H7 (cell line): ENCODE measurements at places on chromosomes 7 and 10.
A peak's percentile ranks its signal among the peaks of the same experiment; 100 is the strongest.

DNA sequence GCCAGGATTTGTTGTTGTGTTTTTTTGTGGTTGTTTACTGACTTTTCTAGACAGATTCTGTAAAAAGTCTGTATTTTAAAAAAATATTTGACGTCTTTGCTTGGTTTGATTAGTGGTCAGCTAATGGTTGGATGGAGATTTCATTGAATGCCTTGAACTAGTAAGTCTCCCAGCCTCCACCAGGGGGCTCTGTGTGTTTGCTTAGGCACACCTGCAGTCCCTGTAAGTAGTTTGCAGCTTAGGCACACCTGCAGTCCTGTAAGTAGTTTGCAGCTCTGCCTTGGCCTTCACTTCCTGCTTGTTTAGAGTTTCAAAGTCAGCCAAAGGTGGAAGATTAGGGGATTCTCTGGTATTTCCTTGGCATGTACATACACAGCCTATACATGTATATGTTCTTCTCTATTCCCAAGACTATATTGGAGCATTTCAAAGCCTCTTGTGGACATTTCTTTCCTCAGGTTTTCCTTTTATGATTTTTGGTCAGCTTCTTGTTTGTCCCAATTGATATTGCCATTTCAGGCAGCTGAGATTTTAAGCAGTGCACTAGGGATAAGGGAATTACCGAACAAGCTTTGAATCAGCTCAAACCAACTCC, 101.6 kb downstream of the CCSER2 start:
- DNase-seq, result peak; percentile 44

DNA sequence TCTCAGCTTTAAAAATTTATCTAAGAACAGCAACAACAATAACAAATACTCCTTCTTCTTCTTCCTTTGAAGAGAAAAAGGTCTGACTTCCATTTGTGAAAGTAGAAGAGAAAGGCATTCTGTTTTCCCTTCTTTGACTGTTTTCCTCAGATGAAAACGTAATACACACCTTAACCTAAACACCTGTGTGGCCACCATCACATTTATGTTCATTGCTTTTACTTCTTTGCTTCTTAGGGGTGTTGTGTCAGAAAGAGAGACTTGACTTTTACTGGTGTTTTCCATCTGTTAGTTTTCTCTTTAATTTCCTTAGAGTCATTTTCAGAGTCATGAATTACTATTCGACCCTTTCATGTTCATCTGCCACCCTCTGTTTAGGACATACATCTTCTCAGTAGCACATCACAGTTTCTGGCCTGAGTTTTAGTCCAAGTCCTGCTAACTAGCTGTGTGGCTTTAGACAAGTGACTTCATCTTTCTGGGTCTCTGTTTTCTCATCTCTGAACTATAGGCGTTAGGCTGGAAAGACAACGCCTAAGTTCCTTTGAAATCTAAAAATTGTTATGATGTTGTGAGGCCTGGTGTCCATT, 283.8 kb downstream of the GATA3 start:
- no peak for DNase-seq

GRCh38 chr10:12243864-12244620, 48.1 kb downstream of the CDC123 start:
- DNase-seq, result no peak

- no peak for DNase-seq
Observed at GRCh38 chr10:15365692-15366091, 5.4 kb downstream of the FAM171A1 start.

DNA sequence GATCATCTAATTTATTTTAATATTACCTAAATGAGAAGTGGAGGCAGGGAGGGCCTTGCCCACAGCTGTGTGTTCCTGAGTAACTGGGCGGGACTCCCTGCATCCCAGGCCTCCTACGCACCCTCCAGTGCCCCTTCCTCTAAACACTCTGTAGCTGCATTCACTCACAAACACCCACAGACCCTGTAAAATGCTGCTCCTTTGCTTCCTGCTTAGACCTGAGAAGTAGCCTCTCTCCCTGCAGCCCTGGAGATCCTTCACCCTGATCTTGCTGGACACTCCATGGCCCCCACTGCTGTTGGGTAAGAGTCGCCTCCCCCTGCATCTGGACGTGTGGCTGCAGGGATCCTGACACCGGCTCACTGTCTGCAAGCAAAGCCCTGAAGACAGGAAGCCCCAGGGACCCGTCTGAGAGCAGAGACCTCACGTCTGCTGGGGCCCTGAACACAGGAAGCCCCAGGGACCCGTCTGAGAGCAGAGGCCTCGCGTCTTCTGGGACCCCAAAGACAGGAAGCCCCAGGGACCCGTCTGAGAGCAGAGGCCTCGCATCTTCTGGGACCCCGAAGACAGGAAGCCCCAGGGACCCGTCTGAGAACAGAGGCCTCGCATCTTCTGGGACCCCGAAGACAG, 589.8 kb downstream of the DNAJB6 start:
- DNase-seq, result no peak

GRCh38 chr7:68183176-68183575, 1186.5 kb downstream of the TYW1 start:
- DNase-seq, result no peak

DNA sequence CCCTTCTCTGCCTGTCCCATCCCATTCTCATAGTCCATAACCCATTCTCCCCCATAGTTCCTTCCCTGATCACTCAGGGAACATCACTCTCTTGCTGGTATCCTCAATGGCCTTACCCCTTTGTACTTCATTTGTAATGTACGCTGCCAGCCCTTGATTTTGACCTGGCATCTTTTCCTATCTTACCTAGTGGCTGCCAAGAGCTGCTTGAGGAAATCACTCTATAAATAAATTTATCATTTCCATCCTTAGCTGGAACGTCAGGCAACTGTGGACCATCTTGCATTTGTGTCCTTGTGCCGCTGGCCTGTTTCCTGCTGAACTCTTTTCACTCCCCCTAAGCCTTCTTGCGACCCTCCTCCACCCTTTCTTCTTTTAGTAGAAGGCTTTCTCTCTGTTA, 14.0 kb downstream of the CDK14 start:
- DNase-seq, result no peak

GRCh38 chr10:81876253-81877077, 1.5 kb downstream of the NRG3 start:
- DNase-seq, result peak; percentile 74

- DNase-seq, result no peak
Observed at GRCh38 chr7:108135446-108136190, 5.5 kb upstream of the LAMB4 start.

GRCh38 chr10:87794285-87794684, 23.7 kb downstream of the ATAD1 start:
- no peak for DNase-seq

- DNase-seq, result no peak
Observed at GRCh38 chr10:116752563-116752962, 10.2 kb upstream of the HSPA12A start.

DNA sequence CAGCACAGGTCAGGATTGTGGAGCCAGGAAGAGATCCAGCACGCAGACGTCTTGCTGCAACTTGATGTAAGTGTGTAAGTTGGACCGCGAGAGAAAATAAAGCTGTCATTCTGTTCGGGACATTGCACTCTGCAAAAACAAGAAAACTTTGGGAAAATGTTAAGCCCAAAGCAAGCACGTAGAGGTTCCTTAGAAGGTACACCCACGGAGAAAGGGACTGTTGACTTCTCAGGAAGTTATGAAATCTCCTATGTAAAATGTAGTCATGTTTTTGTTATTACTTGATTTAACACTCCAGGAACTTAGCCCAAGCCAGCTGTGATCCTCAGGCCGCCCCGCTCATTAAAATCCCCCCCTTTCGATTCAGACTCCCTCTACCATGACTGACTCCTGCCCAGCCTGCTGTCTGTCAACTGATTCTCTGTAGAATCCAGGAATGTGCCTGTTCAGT, 196.1 kb upstream of the TCF7L2 start:
- no peak for DNase-seq

- no peak for DNase-seq
Observed at GRCh38 chr10:70515035-70515667, 36.6 kb downstream of the PALD1 start.

GRCh38 chr10:86439544-86439943, 72.9 kb upstream of the GRID1 start:
- DNase-seq, result no peak

GRCh38 chr7:122802301-122802751, 83.9 kb downstream of the CADPS2 start:
- DNase-seq, result peak; percentile 22

GRCh38 chr7:28591041-28591674, 178.8 kb downstream of the CREB5 start:
- no peak for DNase-seq

DNA sequence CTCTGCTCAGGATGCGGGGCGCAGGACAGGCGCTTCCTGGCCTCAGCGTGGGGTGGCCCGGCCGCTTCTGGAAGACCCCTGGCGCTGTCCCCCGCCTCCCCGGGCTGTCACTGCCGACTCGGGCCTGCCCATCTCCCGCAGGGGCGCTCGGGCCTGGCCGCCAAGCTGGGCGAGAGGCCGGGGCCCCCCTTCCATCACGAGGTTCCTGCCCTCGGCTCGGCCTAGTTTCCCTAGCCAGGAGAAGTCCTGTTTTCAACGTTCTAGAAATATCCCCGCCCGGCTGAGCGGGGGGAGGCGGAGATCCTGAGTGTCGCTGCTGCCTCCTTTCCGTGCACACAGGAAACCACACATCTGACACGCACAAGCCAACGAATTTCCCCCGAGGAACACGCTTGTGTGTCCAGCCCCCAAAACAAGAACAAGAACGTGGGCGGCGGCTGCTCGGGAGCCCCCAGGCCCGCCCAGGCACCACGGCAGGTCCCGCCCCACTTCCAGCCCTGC, 33.7 kb downstream of the AP5Z1 start:
- peak; percentile 58 for DNase-seq

- DNase-seq, result peak; percentile 88
Observed at GRCh38 chr7:158355456-158356065, 232.1 kb downstream of the PTPRN2 start.

GRCh38 chr10:61609701-61610100, 53.0 kb upstream of the CABCOCO1 start:
- DNase-seq, result no peak

- peak; percentile 7 for DNase-seq
Observed at GRCh38 chr10:1366322-1366691, 310.1 kb downstream of the WDR37 start.

DNA sequence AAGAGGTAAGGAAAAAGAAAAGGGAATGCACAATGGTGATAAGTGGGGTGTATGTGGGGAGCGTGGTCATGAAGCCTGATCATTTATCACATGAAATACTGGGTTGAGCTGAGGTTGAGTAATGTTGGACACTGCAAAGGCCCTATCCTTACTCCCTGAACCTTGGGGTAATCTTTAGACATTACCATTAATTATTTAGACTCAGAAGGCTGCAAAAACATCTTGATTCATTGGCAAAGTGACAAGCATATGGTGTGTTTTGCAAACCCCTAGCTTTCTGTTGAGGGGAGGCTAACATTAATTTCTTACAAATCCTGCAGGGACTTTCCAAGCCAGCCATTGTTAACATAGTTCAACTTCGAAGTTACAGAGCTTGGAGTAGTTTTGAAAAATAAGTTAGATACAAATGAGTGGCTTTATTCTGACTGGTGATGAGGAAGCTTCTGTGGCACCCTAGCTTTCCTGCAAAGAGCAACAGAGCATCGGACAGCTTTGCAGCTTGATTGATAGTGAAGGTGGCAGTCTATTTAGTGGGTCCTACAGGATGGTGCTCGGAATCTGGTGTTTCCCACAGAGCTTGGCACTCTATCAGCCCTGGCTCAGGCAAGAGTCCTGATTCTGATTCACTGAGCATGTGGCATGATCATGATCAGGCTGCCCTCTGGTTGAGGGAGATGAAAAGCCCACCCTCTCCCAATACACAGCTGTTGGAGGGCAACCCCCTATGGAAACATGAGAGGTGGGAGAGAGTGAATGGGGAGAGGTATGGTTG, 153.7 kb upstream of the NPVF start:
- no peak for DNase-seq

DNA sequence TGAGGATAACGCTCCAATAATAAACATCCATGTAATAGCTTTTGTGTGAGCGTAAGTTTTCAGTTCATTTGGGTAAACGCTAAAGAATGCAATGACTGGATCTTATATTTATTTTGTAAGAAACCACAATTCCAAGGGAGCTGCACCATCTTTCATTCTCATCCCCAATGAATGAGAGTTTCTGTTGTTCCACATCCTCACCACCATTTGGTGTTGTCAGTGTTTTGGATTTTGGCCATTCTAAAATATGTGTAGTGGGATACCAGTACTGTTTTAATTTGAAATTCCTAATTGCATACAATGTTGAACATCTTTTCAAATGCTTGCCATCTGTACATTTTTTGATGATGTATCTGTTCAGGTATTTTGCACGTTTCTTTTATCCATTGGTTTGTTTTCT, 50.9 kb upstream of the SEMA3D start:
- DNase-seq, result no peak

GRCh38 chr7:38191791-38192190, 13.7 kb downstream of the STARD3NL start:
- no peak for DNase-seq

DNA sequence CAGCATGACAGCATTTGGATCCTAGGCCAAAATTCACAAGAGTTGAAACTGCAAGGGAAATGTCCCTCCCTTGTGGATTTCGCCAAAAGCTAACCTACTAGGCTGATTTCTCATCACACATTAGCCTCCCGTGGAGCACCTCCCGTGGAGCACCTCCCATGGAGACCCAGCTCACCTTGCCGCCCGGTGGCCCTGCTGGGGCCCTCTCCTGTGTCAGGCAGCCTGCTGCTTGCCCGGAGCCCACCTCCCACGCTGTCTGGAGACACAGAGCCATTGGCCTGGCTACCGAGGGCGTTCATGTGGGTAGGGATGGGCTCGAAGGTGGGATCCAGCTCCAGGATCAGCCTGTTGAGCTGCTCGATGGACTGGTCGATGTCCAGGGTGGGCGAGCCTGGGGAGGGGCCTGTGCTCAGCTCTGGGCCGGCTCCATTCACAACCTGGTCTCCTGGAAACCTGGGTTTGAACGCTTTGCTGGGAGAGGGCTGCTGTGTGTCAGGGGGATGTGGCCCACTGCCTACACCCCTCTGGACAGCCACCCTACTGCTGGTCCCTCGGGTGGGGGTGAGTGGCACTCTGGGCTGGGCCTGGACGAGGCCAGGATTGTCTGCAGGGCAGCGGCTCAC, 213.6 kb downstream of the TNS3 start:
- DNase-seq, result no peak

- no peak for DNase-seq
Observed at GRCh38 chr7:15306296-15306695, 255.5 kb downstream of the AGMO start.

DNA sequence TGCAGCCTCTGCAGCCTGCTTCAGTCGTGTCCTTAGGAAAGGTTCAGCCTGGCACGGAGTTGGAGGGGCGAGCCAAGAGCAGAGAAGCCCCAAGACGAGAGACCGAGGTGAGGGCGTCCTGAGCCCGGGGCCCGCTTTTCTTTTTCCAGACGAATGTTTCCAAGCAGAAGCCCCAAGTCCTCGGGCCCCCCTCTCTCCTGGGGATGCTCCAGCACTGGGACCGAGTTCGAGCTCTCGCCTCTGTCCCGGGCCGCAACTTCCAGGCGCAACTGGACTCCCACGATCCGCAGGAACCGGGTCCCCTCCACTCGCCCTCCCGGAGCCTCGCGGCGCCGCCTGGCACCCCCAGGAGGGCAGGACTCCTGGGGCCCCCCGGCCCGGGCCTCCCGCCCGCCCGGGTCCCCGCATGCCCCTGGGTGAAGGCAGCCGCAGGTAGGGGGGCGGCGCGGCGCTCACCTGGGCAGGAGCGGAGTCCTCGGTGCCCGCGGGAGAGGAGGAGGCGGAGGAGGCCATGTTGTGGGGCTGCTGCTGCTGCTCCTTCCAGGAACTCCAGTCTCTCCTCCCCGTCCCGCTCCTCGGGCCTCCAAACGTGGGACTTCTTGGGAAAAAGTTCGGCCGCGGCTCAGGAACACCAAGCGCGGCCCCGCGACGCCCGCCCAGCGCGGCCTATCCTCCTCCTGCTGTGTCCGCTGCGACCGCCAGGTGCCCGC, 45.3 kb upstream of the CDK1 start:
- peak; percentile 89 for DNase-seq
